ENCODE measurements at places on chromosomes 1 and 21. TPM values are rescaled to one million over a fixed set of nuclear protein-coding genes. Genes with fewer than 3 reads are reported as not detected.

DIP2A gene
- total RNA-seq = 27.2 TPM

PTGS2 gene
- total RNA-seq = 1.4 TPM

LRRC40 gene
- 8.8 TPM for total RNA-seq

UBR4 gene
- total RNA-seq = 54.2 TPM

CNTN2 gene
- total RNA-seq = 0.24 TPM

FMO2 gene
- 41.7 TPM for total RNA-seq

LDLRAD1 gene
- total RNA-seq = not detected

SEMA4A gene
- total RNA-seq = 2.7 TPM

BRINP3 gene
- total RNA-seq = 1.3 TPM

RBBP4 gene
- 108 TPM for total RNA-seq

NBPF15 gene
- total RNA-seq = 18.2 TPM

REN gene
- not detected for total RNA-seq

LAMTOR2 gene
- total RNA-seq = 54.4 TPM

MROH9 gene
- not detected for total RNA-seq

SPATA6 gene
- total RNA-seq = 15.2 TPM

CCDC190 gene
- total RNA-seq = 0.41 TPM

PDC gene
- not detected for total RNA-seq

PCSK9 gene
- not detected for total RNA-seq

GBP4 gene
- total RNA-seq = 6.2 TPM

TNFRSF9 gene
- 0.08 TPM for total RNA-seq

EDARADD gene
- not detected for total RNA-seq

CHI3L2 gene
- 36.8 TPM for total RNA-seq

CXADR gene
- total RNA-seq = 14.5 TPM

CZIB gene
- 53.7 TPM for total RNA-seq

SIM2 gene
- total RNA-seq = not detected

GJA5 gene
- total RNA-seq = 54.6 TPM

PYGO2 gene
- total RNA-seq = 15.8 TPM

GNB1 gene
- 206 TPM for total RNA-seq

LPAR3 gene
- total RNA-seq = 22.1 TPM

FCRL6 gene
- total RNA-seq = 1.1 TPM
